ENCODE measurements at places on chromosomes 3 and 15.

- peak; percentile 63 for DNase-seq
Observed at GRCh38 chr15:69468241-69469121, 15.9 kb downstream of the RPLP1 start.

- DNase-seq = no peak
Observed at GRCh38 chr3:122690096-122690495, 9.5 kb downstream of the PARP14 start.

- DNase-seq = no peak
Observed at GRCh38 chr3:38827791-38828190, 11.8 kb upstream of the SCN10A start.

- no peak for DNase-seq
Observed at GRCh38 chr15:96276438-96277210, 53.9 kb upstream of the NR2F2 start.

GRCh38 chr3:63607716-63608115 is 44.8 kb upstream of the SNTN start:
- no peak for DNase-seq

DNA sequence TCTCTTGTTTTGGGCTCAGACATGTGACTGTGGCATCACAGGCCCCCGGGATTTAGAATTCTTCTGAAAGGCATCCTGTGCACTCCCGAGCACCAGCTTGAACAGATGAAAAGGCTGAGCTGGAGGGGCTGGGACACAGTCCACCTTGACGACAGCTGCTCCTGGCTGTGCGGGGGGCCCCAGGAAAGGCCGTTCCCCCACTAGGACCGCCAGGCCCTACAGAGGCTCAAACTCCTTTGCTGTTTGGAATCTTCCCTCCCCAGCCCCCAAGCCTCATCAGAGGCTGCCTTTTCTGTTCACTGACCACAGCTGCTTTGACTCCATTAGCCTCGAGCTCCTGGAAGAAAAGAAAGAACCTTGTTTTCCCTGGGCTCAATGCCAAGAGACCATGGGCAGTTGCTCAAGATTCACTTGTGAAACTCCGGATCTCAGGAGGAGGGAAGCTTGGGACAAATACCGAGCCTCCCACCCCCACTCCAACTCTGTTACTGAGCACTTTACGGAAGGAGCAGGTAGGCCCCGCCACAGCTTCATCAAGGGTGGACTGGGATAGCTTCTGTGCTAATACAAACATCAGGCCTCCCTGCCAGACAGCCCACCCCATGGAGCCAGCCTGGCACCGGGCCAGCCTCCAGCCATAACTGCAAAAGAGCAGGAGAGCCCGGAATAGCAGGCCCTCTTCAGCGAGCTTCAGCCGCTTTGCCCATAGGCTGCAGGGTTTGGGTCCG is 15.7 kb downstream of the CIDEC start:
- DNase-seq = no peak

GRCh38 chr3:120982608-120983320 is 74.8 kb downstream of the STXBP5L start:
- DNase-seq = no peak

DNA sequence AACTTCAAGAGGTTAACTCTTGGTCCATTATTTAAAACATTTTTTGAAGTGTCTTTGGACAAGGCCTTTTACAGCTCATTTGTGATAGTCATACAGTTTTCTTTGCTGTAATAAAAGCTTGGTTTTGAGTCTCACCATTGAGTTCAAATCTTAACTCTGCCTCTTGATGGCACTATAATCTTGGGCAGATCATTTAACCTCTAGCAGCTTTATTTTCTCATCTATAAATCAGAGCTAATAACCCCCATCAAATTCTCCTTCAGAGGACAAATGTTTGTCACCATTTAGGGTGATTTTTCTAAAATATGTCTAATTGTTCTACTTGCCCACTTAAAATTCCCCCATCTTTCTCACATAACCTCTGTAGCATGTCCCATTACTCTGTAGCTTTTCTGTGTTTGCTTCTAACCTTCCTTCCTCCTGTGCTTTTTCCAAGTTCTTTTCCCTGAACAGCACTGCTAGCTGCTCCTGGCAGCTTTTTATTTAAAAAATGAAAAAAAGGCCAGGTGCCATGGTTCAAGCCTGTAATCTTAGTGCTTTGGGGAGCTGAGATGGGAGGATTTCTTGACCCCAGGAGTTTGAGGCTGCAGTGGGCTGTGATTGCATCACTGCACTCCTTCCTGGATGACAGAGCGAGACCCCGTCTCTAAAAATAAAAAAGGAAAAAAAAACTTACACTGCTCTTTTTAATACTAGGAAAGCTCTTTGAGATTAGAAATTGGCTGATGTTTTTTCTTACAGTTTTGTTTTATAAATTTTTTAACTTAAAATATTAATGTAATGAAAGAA is 28.5 kb downstream of the UBE2E1 start:
- DNase-seq = no peak

DNA sequence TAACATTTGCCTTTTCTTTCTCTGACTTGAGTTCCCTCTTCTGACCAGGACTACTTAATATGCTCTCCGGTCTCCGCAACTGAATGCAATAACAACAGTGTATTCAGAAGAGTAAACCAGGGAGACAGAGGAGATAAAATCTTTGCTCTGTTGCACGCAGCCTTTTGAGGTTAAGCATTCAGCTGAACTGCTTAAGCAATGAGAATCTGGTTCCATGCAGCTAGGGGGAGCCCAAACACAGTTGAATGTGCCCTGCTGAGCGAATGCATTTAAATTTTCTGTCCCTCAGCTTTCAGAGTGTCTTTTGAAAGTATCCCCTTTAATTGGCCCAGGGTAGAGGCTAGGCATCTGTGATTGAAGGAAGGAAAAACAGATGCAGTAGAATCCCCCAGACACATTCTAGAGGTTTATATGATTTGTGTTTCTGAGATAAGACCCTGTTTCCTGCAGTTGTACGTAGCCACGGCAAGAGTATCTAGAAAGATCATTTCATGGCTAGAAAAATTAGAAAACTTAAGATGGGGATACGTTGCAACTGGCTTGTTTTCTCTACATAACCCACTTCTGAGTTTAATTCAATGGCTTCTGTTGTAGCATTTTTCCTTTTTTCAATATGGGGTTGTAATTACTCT is 309.6 kb downstream of the TUSC7 start:
- no peak for DNase-seq

DNA sequence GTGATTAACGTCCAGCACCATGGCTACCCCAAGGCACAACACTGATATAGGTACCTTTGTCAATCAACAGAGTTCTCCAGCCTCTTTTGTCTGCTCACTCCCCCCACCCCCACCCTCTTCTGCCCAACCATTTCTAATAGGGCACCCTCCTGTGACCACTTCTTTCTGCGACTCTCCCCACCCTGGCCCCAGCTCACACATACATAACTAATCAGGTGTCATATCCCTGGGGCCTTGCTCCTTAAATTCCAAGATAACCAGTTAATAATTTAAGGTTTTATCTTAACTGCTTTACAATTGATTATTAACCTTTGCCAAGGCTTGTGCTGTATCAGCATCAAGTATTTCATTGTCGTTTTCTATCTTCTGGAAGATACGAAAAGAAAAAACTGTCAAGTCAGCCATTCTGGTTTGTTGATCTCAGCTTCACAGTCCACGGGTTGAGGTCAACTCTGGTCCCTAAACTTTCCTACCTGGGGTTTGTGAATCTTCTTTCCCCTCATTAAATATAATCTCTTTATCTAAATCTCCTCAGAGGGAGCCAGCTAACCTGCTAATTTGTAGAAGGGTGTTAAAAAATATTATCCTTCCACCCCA is 27.3 kb upstream of the SLC28A2 start:
- DNase-seq = no peak

- DNase-seq = no peak
Observed at GRCh38 chr15:50820808-50821382, 55.4 kb upstream of the SPPL2A start.

DNA sequence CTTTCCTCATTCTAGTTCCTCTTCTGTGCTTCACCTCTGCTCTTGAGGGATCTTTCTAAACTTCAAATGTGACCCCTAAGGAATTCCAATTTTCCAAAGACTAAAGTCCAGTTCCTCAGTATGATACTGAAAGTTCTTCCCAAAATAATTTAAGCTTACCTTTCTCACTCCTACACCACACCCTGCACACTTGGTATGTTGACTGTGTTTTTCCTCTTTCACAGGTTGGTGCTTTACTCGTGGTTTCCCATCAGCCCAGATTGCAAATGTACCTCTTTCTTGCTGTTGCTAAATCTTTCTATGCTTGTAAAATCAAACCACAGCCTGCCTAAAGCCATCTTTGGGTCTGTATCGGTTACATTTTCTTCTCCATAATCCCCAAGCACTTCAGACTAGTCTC is 30.5 kb upstream of the CLDN16 start:
- DNase-seq = no peak
